RPMI7951 (cell line): ENCODE measurements at places on chromosomes 6 and 20. TPM values are rescaled to one million over a fixed set of nuclear protein-coding genes. Genes with fewer than 3 reads are reported as not detected.

GRCh38 chr6:77178821-77179220 lies 284.5 kb downstream of the HTR1B start:
- DNase-seq: peak; percentile 85

- no peak for DNase-seq
These were observed 164.3 kb downstream of the RPS12 start for GRCh38 chr6:132978685-132979084.

DNA sequence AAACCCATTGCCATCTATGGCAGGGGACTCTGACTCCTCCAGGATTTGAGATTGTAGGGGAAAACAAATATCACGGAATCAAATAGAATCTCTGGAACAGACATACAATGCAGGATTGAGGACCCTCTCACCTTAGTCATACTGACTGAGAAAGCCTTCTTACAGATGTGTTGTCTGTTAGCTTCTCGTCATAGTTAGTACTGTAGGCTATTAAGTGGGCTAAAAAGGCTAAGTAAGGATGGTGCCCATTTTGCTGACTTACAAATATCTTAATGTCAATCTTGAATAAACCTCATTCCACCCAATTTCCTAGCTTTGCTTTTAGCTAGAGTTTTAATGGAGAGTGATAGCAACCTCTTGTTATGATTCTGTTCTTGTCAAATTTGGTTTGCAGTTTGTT lies 352.4 kb downstream of the QKI start:
- DNase-seq: no peak

- no peak for DNase-seq
These were observed 13.1 kb downstream of the NEDD9 start for GRCh38 chr6:11219400-11219834.

Gene MYMX
- not detected in 2 replicates for total RNA-seq

DNA sequence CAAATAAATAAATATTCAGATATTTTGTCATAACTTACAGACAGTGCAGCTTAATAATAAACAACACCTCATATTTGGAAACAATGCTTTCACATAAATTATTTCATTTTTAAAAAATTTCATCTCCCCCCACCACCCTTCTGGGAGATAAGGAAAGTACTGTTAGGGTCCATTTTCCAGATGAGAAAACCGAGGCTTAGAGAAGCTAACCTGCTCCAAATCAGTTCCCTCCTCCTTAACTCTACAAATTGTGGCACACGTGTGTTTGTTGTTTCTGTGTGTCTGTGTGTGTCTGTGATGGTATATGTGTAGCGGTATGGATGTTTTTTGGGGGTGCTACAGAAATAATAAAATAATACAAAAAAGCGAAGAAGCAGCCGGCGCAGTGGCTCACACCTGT lies 54.2 kb upstream of the NAA20 start:
- no peak for DNase-seq

Gene KIF25
- 0.36 and 0.39 TPM in 2 replicates for total RNA-seq

Gene MYL9
- total RNA-seq: 17.4 and 20.3 TPM in 2 replicates

DNA sequence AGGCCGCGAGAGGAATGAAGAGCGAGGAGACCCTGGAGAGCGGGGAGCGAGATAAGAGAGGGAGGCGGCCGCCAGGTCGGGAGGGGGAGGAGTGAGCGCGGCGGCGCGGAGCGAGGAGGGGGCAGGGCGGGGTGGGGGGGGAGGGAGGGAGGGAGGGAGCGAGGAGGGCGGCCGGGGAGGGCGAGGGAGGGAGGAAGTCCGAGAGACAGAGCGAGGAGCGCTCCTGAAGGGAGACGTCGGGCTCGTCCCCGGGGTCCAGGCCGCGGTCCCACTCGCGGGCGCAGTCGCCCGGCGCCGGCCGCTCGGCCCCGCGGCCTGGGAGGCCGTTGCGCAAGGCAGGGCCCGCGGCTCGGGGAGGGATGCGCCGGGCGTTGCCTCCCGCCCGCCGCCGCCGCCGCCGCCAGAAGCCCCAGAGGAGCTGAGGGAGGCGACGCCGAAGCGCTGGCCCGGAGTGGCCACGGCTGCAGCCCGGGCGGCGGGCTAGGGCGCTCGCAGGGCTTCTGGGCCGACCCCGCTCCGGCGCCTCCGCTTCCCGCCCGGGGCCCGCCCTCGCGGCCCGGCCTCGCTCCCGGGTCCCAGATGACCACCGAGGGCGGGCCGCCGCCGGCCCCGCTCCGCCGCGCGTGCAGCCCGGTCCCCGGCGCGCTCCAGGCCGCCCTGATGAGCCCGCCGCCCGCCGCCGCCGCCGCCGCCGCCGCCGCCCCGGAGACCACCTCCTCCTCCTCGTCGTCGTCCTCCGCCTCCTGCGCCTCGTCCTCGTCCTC lies at the start of gene FOXF2:
Gene FOXF2 (plus strand): TSS at position 208 of the 764 bp plus-strand sequence. CDS start 372 bp downstream, at position 580.
- DNase-seq: peak; percentile 37

Gene KHDC1L
- total RNA-seq: 0.29 TPM in 1 of 2 replicates, not detected in the other

Gene LRRC73
- total RNA-seq: 0.10 and 0.60 TPM in 2 replicates

DNA sequence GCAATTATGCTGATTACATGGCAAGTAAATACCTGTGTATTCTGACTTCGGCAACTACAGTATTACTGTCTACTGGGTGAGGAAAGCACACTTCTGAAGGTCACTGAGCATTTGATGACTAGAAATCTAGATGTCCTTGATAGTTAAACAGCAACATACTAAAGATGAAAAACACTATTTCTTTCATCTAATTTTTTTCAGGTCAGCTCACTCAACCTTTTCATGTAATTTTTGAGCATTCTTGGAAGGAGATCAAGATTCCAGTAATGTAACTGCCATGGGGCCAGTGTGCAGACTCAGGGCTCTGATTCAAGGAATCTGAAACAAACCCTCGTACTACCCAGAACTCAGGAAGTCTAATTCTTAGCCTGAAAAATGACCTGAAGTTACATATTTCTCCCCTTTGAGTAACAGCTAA lies 222.6 kb upstream of the TAB2 start:
- DNase-seq: peak; percentile 29

DNA sequence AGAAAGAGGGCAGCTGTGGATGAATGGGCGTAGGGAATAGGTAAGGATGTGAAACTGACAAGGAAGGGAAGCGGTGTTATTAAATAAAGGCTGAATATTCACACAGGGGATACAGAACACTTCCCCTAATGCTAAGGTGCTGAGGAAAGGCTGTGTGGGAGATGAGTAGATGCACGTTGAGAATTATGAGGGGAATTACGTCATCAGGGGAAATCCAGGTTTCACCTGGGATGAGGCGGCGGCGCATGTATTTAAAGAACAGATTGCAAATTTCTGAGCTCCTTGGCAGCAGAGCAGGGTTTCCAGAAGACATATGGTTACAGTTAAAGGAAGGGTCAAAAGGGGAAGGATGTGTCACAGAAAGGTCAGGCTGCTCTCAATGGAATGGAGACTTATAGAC lies 28.7 kb upstream of the EDN1 start:
- DNase-seq: no peak

DNA sequence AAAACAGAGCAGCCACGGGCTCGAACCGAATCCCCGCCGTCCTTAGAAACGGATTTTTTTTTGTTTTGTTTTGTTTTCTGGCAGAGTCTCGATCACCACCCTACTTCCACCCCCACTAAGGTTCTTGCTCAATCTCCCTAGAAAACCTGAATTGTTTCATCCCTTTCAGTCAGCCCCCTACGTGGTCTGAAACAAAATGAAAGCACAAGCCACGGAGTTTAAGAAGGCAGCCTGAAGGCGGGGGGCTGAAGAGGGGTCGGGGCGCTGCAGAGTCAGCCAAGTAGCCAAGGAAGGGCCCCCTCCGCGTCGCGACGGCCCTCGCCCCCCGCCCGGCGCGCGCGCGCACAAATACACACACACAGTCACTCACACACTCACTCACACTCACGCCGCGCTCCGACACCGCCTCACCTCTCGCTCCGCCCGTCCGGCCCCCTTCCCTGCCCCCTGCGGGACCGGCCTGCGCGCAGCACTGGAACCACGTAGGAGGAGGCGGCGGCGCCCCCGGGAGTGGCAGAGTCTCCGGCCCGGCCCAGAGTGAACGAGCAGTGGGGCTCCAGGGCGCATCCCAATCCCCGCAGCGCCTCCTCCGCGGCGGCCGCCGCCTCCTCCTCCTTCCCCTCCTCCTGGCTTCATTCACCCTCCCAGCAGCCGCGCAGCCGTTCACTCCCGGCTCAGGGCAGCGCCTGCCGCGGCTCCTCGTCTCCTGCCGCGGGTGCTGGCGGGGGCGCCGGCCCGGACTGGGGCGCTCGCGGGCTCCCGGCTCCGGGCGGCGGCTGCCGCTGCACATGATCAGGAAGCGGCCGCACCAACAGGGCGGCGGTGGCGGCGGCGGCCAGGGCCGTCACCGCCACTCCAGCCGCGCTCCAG lies 1.4 kb downstream of the ATXN1 start:
- DNase-seq: peak; percentile 92

DNA sequence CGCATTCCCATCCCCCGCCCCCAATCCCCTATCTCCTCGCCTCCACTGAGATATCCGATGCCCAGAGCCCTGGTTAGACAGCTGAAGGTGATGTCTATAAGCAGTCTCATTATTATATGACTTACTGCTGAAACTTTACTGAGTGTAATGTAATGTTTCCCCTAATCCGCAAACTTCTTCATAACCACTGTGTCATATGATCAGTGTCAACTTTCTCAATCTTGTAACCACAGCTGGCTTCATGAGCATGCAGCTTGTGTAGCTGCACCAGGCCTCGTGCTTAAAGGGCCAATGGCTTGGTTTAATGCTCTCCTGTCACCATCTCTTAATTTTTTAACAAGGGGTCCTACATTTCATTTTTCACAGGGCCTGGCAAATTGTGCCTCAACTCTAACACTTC lies 8.1 kb downstream of the ASIP start:
- DNase-seq: peak; percentile 68

Gene XRN2
- total RNA-seq: 128 and 151 TPM in 2 replicates

Gene RIPPLY2
- not detected in 2 replicates for total RNA-seq

DNA sequence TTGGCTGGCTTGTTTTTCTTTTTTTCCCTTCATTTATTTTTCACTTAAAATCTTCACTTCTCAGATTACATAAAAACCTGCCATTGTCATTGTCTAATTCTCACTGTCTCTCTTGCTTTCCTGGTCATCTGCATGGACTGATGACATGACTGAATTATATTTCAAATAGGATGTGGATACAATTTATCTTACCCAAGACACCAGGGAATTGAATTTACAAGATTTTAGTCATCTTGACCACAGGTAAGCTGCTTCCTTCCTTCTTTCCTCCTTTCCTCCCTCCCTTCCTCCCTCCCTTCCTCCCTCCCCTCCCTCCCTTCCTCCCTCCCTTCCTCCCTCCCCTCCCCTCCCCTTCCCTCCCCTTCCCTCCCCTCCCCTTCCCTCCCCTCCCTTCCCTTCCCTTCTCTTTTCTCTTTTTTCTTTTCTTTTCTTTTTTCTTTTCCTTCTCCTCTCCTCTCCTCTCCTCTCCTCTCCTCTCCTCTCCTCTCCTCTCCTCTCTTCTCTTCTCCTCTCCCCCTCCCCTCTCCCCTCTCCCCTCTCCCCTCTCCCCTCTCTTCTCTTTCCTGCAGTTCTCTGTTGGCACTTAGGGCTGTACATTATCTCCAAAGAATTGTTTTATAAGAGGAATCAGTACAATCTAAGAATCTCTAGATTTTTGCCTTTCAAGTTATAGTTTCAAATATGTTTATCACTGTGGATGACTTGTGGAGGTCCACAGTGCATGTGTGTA lies 171.5 kb downstream of the CARMIL1 start:
- no peak for DNase-seq

Gene CABLES2
- 4.7 and 7.0 TPM in 2 replicates for total RNA-seq
